CD8-positive, alpha-beta memory T cell (primary cell): ENCODE measurements at places on chromosomes 4 and X.

DNA sequence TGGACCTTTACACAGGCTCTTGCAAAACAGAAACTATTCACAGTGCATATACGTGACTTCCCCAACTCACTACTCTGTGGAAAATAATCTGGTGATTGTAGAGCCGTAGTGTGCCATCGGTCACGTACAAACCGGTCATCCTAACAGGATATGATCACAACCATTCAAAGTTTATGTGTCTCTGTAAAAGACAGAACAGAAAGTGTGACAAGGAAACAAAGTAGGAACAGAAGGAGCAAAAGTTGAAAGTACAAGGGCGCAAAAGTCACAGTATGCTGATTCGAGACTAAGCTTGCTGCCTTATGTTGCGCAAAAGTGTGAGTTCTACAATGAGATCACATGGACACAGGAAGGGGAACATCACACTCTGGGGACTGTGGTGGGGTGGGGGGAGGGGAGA is 18.6 kb downstream of the MEPE start:
- DNase-seq, result no peak

GRCh38 chr4:182683661-182684060 is 233.5 kb downstream of the DCTD start:
- no peak for DNase-seq

DNA sequence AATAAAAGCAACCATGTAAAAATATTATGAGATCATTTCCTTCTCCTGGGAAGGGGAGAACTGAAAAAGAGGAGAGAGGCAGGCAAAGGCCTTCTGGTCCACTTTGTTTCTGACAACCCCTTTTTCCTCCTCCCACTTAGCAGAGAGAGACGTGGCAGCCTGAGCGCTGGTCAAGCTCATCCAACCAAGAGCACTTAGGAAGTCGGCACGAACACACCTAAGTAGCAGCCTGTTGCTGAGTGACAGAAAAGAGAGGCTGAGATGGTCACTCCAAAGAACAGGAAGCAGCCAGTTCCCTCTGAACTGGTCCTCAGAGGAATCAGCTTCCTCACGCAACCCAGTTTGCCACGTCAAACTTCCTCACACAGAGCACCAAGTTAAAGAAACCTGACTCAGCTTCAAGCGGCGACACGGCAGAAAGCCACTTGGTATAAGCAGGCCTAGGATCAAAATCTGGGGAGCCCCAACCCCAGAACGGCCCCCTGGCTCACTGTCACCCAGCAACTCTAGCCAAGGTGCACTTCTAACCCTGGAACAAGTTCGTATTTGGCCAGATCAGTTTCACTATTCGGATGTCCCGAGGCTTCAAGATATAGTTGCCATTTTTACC is 861 bp downstream of the SEC24D start:
- DNase-seq, result peak; percentile 33

- no peak for DNase-seq
Measured at GRCh38 chrX:6885909-6886308, 261.6 kb upstream of the STS start.

- no peak for DNase-seq
Measured at GRCh38 chrX:15512401-15512965, 11.9 kb downstream of the BMX start.

DNA sequence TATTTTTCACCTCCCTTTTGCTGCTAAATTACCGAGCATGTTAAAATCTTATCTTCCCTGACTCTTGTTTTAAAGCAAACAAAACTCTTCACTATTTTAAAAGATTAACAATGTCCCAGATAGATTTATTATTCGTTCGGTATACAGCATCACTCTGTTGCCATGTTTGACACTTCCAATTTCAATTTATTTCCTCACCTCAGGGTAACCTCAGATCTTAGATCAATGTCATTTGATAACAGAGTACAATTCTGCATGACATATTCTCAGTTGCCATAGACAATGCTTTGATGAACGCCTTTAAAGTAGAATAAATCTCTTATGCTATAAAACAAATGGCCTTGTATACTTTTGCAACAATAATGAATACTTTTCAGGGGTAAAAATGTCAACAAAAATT is 1078.1 kb upstream of the IGFBP7 start:
- DNase-seq, result no peak

DNA sequence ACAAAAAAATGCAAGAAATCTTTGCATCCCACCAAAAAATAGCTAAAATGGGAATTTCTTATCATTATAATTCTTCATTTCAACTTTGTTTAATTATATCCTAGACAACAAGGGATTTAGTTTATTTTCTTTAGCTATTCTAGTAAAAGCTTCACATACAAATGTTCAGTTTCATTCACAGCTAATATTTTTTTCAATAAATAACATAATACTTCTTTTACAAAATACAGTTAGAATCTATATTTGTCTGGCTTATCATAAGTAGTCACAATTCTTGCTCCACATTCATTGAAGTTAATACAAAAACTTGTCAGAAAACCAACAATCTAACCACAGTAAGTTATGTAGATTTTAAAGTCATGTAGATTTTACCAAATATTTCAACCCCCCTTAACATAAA is 414.4 kb downstream of the FAT4 start:
- DNase-seq, result no peak

DNA sequence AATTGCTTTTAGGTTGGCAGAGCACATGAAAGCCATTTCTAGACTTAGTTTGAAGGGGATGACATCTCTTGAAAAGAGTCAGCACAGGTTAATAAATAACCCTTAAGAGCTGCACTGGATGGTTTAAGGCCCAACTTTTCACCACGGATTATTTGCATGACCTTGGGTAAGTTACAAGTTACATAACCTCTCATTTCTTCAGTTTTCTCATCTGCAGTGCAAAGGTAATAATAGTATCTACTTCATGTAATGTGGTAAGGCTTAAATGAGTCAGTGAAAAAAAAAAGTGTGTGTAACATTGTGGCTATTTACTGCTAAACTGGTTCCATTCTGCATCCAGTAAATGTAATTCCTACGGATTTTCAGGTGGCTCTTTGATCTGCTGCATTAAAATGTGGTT is 715.8 kb downstream of the CCSER1 start:
- no peak for DNase-seq

DNA sequence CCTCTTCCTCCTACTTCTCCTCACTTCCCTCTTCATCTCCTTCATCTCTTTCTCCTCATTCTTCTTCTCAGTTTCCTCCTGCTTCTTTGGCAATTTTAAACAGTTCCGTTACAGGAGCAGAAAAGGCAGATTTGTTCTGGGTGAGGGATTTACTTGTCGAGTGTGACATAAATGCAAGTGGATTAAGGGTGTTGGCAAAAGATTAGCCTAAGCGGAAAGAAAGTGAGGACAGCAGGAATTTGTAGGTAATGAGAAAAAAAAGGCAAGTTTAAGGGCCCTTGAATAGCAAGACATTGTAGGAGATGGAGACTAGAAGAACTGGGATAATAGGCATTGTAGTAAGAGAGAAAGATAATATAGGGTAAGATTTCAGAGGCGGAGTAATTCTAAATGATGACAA is 841.6 kb downstream of the RAPGEF2 start:
- no peak for DNase-seq

DNA sequence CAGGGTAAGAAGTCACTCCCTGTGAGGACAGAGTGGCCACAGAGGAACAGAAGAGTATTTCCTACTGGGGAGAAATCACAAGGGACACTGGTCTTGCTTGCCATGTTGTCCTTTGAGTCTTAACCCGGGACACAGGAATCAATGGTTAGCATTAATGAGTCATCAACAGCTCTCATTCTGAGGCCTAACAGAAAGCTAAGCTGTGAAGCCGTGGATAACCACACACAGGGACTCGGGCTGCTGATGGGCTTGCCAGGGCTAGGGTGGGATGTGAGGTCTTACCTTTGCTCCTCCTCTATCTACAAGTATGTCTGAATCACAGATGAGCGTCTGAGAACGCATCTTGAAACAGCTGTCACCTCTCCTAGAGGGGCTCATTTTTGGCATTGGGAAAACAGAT is 22.2 kb downstream of the HELT start:
- no peak for DNase-seq

DNA sequence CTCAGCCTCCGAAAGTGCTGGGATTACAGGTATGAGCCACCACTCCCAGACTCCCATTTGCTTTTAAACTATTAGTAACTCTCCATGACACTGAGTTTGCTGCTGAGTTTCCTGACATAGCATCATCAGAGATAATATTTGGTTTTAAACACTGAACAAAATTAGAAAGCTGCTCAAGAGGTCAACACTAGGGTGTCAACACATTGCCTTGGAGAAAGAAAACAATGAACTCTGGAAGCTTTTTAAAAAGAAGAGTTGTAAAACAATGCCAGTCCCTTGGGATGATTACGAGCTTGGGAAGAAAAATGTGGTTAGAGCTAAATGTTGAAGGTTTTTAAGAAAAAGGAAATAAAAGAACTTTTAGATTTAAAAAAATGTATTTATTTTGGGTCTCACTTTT is 264.8 kb downstream of the CAMK2D start:
- no peak for DNase-seq

- no peak for DNase-seq
Measured at GRCh38 chr4:172985552-172985951, 183.1 kb upstream of the GALNT7 start.

DNA sequence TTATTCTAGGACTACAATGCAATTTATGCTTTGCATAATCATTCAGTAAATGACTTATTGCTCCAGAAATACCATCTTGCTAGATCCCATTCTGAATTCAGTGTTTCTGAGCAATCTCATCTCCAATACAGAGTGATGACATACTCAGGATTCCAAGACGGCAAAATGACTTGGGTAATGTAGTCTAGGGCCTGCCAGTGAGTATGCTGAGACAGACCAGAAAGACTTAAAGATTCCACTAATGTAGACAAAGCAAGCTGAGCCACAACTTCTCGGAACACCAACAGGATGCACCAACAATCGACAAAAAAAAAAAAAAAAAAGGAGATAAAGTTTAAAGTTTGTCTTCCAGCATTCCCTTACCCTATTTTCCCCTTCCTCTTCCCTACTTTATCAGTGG is 919 bp upstream of the SEC24B start:
- DNase-seq, result no peak

DNA sequence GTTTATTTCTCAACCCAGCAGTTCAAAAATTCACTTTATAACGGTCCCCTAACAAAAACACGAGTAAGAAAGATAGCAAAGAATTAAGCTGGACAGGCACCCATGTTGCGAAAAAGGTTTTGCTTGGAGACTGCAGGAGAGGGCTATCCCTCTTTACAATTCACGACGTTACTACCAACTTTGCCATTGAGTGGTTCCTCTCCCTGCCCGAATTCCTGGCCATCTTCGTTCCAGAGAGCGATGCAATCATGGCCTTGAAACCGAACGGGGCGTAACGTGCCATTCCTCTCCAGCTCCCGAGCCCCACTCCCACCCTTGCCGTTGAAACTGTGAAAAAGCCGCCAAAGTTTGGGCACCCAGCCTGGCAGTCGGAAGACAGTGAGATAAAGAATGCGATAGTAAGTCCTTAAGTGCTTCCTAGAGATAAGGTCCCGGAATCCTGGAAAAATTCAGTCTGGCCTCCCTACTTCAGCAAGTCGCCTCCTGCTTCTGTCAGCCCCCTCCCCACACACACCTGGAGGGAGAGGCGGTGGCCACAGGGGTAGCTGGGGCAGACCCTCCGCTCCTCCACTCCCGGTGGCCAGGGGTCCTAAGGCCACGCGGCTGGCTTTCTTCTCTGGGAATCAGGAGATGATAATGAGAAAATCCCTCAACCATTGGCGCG is 65.2 kb downstream of the FBXO8 start:
- no peak for DNase-seq

- DNase-seq, result no peak
Measured at GRCh38 chr4:157702831-157703230, 470.0 kb downstream of the GASK1B start.

- DNase-seq, result peak; percentile 24
Measured at GRCh38 chr4:152778656-152779512, 646 bp downstream of the TIGD4 start.

DNA sequence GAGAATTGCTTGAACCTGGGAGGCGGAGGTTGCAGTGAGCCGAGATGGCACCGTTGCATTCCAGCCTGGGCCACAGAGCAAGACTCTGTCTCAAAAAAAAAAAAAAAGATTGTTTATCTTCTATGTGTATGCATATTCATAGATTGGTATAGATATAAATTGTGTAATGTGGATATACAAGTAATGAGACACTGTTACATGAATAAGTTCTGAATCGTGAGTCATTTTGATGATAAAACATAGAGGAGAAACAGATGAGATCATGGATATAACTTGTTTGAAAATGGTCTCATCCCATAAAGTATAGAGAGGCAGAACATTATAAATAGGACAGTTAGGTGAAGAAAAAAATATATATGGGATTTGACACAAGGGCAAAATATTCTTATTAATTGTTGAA is 628.0 kb downstream of the IL1RAPL1 start:
- DNase-seq, result no peak

DNA sequence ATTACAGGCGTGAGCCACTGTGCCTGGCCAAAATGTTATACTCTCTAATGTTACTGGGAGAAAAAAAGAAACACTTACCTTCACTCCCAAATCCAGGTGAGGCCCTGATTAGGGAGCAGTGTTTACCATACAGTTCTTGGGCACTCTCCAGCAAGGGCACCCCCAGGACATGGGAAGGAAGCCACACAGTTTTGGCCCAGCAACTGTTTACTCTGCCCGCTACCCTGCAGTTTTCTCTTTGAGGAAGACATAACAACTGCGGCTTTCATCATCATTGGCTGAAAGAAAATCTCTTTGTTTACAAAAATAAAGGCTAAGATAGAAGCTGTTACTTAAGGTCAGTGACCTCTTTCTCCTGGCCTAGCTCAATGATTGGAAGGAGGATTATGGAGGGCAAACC is 145.5 kb upstream of the DUSP21 start:
- DNase-seq, result no peak

DNA sequence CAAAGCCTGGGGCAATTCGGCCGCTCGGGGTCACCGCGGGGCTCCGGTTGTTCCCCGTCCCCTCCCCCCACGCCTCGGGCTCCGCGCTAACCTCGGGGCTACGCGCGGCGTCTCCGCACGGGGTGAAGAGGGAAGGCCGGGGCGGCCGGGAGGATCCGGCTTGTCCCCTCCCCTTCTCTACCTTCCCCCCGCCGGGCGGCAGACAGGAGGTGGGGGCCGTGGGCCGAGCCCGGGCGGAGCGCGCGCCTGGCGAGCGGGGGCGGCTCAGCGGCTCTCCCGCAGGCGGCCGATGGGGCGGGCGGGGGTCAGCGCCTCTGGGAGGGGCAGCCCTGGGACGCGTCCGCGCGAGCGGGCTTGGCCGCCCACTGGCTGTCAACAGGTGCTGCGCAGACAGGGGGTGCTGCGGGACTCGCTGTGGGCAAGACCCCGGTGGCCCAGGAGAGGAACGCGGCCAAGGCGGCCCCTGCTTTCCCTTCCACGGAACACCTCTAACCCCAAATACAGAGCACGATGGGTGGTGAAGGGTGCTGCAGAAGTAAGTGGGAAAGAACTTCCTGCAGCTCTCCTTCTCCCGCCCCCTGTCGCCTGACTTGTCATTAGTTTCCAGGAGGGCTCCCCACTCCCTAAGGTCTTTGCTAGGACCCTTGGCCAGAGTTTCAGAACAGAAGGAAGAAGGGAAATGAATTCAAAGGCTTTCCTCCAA is at the start of gene PDGFC:
TSS of gene PDGFC (minus strand) at position 124 of the 703 bp plus-strand sequence. CDS start 896 bp downstream, outside the sequence.
- DNase-seq, result no peak

DNA sequence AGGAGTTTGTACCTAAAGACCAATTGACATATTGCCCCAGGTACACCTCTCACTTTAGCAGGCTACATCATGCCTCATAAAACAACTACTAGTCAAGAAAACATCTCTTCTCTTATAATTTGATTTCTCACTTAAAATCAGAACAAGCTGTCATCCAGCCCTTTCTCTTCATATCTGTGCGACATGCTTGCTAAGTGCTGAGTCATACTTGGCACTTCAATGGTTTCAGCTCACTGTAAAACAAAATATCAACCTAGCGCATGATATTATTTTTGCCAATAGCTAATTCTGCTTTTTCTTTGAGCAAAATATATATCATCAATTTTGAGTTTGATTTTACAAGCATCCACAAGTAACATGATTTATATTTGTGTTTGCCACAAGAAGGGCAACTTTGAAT is 27.9 kb upstream of the FUNDC1 start:
- DNase-seq, result no peak
